Stromal cell of bone marrow (primary cell): ENCODE measurements at places on chromosomes 4 and X.
A peak's percentile ranks its signal among the peaks of the same experiment; 100 is the strongest.

DNA sequence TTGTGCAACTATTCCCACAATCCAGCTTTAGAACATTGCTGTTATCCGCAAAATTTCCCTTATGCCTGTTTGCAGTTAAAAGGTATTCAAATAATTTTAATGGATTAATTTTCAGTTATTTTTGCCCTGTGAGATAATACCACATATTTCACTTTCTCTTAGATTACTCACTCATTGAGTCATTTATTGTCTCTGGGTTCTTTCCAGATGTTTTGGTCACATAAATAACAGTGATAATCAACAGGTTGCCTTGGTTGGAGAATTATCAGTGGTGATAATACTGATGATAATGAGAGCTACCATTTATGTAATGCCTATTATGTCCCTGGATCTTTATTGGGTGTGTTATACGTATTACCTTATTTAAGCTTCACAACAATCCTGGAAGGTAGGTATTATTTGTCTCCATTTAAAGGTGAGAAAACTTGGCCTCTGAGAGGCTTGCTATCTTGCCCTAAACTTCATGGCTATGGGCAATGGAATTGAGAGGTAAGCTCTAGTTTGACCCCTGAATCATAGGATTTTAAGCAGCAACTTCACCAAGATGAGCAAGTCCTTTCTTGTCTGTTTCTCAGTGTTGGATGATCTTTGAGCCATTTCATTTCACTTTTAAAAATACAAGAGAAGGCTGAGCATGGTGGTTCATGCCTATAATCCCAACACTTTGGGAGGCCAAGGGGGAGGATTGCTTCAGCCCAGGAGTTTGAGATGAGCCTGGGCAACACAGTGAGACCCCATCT is 87.4 kb downstream of the KIT start:
- peak; percentile 2 for DNase-seq

DNA sequence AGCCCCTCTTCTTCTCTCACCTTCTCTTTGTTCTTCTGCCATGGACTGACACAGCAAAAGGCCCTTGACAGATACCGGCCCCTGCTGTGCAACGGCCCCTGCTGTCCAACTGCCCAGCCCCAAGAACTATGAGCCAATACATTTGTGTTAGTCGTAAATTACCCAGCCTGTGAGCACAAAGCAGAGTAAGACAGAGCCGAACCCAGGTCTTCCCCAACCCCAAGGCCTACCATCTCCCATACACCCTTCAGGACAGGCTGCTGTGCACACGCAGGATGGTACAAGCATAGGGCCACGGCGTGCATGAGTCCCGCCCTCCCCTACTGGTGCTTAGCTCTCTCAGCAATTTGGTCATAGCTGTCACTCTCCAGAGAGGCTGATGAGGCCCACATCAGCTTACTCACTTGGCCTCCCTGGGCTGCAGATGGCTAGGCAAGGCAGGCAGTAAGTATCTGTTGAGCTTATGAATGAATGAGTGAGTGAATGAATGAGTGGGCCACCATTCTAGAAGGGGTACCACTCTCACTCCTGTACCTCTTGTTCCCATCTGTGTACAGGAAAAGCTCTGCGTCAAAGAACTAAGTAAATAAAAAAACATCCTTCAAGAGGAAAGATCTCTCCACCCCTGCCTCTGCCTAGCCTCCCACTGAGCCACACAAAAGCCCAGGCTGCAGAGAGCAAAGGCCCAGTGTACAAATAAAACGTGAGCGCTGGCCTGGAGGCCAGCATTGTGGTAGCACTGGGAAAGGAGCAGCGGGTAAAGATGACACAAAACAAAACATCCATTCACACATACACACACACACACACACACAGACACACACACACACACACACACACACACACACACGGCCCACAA is 13.9 kb downstream of the WDR1 start:
- DNase-seq, result no peak

DNA sequence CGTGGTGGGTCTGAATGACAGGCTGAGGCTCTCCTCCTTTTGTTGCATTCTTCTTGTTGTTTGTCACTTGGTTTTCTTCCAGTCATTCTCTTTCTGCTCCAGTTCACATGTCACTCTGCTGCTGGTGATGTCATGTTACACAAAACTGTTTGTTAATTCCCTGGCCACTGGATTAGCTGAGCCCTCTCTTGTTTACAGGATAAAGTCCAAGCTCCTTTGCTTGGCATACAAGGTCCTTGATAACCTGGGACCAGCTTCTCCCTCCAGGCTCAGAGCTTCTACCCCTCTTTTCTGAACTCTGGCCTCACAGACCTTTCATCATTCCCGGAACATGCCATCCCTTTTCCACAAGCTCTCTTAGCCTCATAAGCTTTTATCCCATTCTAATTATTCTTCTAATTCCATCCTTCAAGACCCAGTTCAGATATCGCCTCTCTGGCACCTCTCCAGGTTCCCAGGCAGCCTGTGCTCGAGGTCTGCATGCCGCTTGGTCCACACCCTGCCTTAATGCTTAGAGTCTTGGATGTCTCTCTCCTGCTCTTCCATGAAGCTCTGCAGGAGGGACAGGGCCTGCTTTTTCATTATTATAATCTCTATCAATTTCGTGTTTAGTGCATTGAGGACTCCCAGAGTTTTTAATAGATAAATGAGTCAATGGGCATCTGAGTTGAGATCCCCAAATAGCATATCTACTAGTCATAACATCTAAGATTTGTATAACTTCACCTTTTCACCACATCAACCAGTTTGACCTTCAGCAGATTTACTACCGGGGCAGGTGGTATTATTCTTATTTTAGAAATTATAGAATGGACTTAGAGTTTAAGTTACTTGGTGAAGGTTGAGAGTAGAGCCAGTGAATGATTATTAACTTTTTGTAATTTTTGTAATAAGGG is 98.7 kb downstream of the TMEM131L start:
- DNase-seq, result no peak

DNA sequence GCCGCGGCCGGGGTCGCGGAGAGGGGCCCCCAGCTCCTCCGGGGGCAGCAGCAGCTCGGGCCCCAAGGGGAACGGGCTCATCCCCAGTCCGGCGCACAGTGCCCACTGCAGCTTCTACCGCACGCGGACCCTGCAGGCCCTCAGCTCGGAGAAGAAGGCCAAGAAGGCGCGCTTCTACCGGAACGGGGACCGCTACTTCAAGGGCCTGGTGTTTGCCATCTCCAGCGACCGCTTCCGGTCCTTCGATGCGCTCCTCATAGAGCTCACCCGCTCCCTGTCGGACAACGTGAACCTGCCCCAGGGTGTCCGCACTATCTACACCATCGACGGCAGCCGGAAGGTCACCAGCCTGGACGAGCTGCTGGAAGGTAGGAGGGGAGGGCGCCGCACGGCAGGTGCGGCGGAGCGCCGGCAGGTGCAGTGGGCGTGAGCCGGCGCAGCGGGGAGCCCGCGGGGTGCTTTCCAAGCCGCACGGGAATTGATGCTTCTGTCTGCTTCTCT is 886 bp downstream of the DCLK2 start:
- DNase-seq, result no peak

DNA sequence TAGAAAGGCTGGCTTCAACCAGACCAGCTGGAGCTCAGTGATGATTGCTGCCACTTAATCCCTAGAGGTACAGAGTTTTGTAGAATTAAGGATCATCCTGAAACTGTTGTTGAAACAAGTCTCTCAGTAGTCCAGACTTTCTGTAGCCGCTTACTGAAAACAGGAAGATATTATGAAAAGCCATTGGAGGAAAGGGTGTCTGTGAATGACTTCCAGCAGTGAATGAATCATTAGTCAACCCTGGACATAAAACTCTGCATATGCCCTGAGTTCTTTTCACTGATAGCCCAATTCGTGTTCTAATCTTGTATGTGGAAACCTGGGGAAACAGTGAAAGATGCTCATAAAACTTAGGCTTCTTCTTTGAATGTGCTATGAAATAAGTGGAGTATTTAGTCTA is 14.8 kb downstream of the HOPX start:
- DNase-seq, result no peak

DNA sequence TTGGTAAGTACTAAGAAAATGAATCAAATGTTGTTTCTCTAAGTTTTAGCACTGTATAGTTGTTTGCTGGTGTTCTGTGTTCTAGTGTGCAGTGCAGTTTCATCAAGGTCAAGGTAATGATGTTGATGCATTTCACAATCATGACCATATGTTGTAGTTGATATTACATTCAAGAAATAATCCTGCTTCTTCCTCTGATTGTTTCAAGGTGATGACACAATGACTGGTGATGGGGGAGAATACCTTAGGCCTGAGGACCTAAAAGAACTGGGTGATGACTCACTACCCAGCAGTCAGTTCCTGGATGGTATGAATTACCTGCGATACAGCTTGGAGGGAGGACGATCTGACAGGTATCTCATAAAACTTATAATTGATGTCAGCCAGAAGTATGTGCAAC is 261.6 kb downstream of the ANK2 start:
- DNase-seq, result no peak
